Natural killer cell (primary cell): ENCODE measurements at places on chromosomes 6 and 20. TPM values are rescaled to one million over a fixed set of nuclear protein-coding genes. Genes with fewer than 3 reads are reported as not detected.

Gene RIPPLY2
- total RNA-seq = not detected

Gene SSTR4
- total RNA-seq = not detected

Gene SMPDL3A
- total RNA-seq = 3.9 TPM

Gene IMPG1
- total RNA-seq = not detected

Gene PIGU
- total RNA-seq = 8.2 TPM

Gene AURKA
- total RNA-seq = 1.5 TPM

Gene IP6K3
- total RNA-seq = not detected

Gene L3MBTL1
- 17.0 TPM for total RNA-seq

- no peak overlapping the region for H3K27ac ChIP-seq
- no peak overlapping the region for H3K4me3 ChIP-seq
- H3K4me1 ChIP-seq = no peaks in the 10 kb centered on the region
- DNase-seq = no peak
Measured at GRCh38 chr6:1716396-1716795, 106.7 kb downstream of the FOXC1 start.

- no peak overlapping the region for H3K27ac ChIP-seq
- H3K4me1 ChIP-seq = no peaks in the 10 kb centered on the region
- H3K36me3 ChIP-seq = no peaks in the 10 kb centered on the region
- H3K4me3 ChIP-seq = no peak overlapping the region
- no peak for DNase-seq
Measured at GRCh38 chr20:54266844-54267243, 59.0 kb downstream of the PFDN4 start.

GRCh38 chr6:151240036-151240685 lies 394 bp downstream of the AKAP12 start:
- H3K4me3 ChIP-seq = no peak overlapping the region
- H3K27ac ChIP-seq = no peak overlapping the region
- H3K4me1 ChIP-seq = no peaks in the 10 kb centered on the region
- no peak for DNase-seq
- H3K36me3 ChIP-seq = no peaks in the 10 kb centered on the region
- H3K27me3 ChIP-seq = peaks cover 18% of the 10 kb centered on the region

DNA sequence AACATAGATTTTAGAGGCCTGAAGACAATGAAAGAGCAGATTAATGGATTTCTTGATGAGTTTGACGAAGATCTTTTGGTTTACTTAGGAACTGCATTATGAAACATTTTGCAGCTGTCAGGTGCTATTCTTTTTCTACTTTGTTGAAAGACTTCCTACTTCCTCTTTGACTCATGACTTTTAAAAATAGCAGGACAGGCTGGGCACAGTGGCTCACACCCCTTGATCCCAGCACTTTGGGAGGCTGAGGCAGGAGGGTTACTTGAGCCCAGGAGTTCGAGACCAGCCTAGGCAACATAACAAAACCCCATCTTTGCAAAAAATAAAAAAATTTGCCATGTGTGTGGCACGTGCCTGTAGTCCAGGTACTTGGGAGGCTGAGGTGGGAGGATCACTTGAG lies 52.0 kb downstream of the ITCH start:
- H3K4me3 ChIP-seq = no peak overlapping the region
- DNase-seq = no peak
- no peak overlapping the region for H3K27ac ChIP-seq
- H3K4me1 ChIP-seq = no peaks in the 10 kb centered on the region

- no peaks in the 10 kb centered on the region for H3K36me3 ChIP-seq
- H3K27ac ChIP-seq = no peak overlapping the region
- H3K4me3 ChIP-seq = no peak overlapping the region
- H3K27me3 ChIP-seq = no peaks in the 10 kb centered on the region
Measured at GRCh38 chr6:115203381-115203780, 857.3 kb downstream of the FRK start.

- no peak for DNase-seq
- no peaks in the 10 kb centered on the region for H3K27me3 ChIP-seq
- H3K36me3 ChIP-seq = no peaks in the 10 kb centered on the region
- no peak overlapping the region for H3K4me3 ChIP-seq
Measured at GRCh38 chr20:46984405-46984804, 89.8 kb downstream of the EYA2 start.

DNA sequence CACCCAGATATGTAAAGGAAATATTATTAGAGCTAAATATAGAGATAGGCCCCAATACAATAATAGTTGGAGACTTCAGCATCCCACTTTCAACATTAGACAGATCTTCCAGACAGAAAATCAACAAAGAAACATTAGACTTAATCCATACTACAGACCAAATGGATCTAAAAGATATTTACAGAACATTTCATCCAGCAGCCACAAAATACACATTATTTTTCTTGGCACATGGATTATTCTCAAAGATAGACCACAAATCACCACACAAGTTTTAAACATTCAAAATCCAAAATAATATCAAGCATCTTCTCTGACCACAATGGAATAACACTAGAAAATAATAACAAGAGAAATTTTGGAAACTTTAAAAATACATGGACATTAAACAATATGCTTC lies 1159.1 kb upstream of the CITED2 start:
- H3K27ac ChIP-seq = no peak overlapping the region
- no peaks in the 10 kb centered on the region for H3K27me3 ChIP-seq
- no peak for DNase-seq

GRCh38 chr6:152364866-152365265 lies 272.3 kb downstream of the SYNE1 start:
- H3K27ac ChIP-seq = no peak overlapping the region
- H3K4me1 ChIP-seq = no peaks in the 10 kb centered on the region
- peaks cover 51% of the 10 kb centered on the region for H3K36me3 ChIP-seq
- no peak overlapping the region for H3K4me3 ChIP-seq
- H3K27me3 ChIP-seq = no peaks in the 10 kb centered on the region

GRCh38 chr20:6562111-6562510 lies 205.4 kb upstream of the BMP2 start:
- H3K27me3 ChIP-seq = no peaks in the 10 kb centered on the region
- no peak overlapping the region for H3K4me3 ChIP-seq
- no peak for DNase-seq
- no peaks in the 10 kb centered on the region for H3K4me1 ChIP-seq
- no peaks in the 10 kb centered on the region for H3K36me3 ChIP-seq

DNA sequence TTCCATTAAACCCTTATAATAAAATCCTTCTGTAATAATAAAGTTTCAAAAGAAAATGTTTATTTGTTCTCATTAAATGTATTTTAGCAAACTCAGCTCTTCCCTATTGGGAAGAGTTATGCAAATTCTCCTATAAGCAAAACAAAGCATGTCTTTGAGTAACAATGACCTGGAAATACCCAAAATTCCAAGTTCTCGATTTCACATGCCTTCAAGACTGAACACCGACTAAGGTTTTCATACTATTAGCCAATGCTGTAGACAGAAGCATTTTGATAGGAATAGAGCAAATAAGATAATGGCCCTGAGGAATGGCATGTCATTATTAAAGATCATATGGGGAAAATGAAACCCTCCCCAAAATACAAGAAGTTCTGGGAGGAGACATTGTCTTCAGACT lies 3.8 kb downstream of the IL17A start:
- no peak for DNase-seq
- H3K27me3 ChIP-seq = peaks cover 15% of the 10 kb centered on the region
- H3K27ac ChIP-seq = no peak overlapping the region

DNA sequence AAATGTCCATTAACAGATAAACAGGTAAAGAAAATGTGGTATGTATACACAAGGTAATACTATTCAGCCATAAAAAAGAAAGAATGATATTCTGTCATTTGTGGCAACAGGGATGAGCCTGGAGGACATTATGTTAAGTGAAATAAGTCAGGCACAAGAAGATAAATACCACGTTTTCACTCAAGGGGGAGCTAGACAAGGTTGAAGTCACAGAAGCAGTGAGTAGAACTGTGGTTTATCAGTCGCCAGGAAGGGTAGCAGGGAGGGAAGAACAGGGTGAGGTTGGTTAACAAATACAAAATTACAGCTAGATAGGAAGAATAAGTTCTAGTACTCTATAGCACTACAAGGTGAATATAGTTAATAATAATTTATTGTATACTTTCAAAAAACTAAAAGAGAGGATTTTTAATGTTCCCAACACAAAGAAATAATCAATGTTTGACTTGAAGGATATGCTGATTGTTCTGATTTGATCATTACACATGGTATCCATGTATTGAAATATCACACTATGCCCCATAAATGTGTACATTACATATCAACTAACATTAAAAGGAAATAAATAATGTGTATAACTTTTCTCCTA lies 21.1 kb downstream of the RTN4IP1 start:
- peaks cover 5% of the 10 kb centered on the region for H3K36me3 ChIP-seq
- H3K27ac ChIP-seq = no peak overlapping the region
- no peaks in the 10 kb centered on the region for H3K27me3 ChIP-seq
- H3K4me1 ChIP-seq = no peaks in the 10 kb centered on the region

GRCh38 chr6:47545223-47545622 lies 67.6 kb downstream of the CD2AP start:
- no peaks in the 10 kb centered on the region for H3K4me1 ChIP-seq
- no peaks in the 10 kb centered on the region for H3K27me3 ChIP-seq
- no peak for DNase-seq
- H3K4me3 ChIP-seq = no peak overlapping the region
- peaks cover 19% of the 10 kb centered on the region for H3K36me3 ChIP-seq
- no peak overlapping the region for H3K27ac ChIP-seq

DNA sequence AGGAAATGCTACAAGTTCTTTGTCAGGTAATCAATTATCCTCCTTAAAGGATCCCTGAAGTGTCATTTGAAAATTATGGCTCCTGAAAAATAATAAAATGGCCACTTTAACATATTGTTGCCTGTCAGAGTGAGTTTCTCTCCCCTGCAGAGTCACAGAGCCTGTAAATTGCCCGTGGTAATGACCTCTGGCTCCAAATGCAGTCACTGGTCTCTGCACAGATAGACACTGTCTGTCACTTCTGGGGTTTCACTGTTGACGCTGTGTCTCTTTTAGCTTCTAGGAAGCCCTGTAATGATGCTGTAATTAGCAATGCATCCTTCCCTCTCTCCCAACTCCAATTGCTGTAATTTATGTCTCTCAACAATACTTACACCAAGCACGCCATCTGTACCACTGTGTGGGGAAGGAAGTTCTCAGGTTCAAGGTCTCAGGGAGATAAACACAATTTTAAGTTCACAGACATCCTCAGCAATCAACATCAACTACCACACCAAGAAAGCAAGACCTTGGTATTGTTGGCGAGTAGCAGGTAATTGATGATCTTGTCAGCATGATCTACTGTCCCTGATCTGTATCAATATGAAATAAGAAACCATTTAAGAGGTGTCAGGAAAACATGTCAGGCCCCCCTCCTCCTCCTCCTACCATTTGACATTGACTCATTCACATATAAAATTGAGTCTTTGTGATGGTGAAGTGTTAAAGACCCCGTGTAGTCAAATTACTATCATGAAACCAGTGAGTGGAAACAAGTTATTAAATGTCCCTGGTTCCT lies 91.2 kb upstream of the SULF2 start:
- no peak overlapping the region for H3K27ac ChIP-seq
- no peaks in the 10 kb centered on the region for H3K27me3 ChIP-seq
- H3K4me3 ChIP-seq = no peak overlapping the region
- no peaks in the 10 kb centered on the region for H3K36me3 ChIP-seq
- no peaks in the 10 kb centered on the region for H3K4me1 ChIP-seq

DNA sequence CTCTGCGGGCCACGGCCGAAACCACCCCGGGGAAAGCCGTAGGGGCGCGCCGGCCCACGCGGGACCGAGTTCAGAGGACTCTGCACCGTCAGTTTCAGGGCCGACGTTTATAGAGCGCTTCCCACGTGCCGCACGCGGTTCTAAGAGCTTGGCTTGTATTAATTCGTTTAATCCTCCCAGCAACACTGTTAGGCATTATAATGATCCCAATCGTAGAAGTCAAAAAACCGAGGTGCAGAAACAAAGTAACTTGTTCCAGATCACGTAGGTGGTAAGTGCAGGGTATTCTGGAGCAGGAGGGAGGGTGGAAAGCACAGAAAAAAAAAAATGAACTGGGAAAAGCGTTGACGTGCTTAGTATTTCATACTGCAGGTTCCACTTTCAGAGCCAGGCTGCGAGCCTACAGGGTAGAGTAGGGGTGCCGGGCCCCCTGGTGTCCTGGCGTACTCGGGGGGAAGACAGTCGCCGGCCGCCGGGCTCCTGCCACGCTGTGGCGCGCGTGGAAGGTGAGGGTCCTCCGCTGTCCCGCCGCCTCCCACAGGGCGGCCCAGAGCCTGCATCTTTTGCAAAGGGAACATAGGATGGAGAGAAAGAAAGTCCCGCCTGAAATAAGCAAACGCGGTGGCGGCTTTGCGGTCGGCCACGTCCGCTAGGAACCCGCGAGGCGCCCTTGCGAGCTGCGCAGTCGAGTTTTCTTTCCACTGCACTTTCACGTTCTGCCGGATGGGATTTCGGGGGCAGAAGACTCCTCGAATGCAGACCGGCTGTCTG lies 10.2 kb upstream of the FOXF2 start:
- DNase-seq = no peak
- H3K4me1 ChIP-seq = peaks cover 25% of the 10 kb centered on the region
- no peak overlapping the region for H3K27ac ChIP-seq
- peaks cover 59% of the 10 kb centered on the region for H3K27me3 ChIP-seq

GRCh38 chr6:79127660-79128059 lies 49.6 kb upstream of the PHIP start:
- no peak overlapping the region for H3K4me3 ChIP-seq
- H3K4me1 ChIP-seq = no peaks in the 10 kb centered on the region
- no peaks in the 10 kb centered on the region for H3K36me3 ChIP-seq
- DNase-seq = no peak
- H3K27ac ChIP-seq = no peak overlapping the region
- no peaks in the 10 kb centered on the region for H3K27me3 ChIP-seq

DNA sequence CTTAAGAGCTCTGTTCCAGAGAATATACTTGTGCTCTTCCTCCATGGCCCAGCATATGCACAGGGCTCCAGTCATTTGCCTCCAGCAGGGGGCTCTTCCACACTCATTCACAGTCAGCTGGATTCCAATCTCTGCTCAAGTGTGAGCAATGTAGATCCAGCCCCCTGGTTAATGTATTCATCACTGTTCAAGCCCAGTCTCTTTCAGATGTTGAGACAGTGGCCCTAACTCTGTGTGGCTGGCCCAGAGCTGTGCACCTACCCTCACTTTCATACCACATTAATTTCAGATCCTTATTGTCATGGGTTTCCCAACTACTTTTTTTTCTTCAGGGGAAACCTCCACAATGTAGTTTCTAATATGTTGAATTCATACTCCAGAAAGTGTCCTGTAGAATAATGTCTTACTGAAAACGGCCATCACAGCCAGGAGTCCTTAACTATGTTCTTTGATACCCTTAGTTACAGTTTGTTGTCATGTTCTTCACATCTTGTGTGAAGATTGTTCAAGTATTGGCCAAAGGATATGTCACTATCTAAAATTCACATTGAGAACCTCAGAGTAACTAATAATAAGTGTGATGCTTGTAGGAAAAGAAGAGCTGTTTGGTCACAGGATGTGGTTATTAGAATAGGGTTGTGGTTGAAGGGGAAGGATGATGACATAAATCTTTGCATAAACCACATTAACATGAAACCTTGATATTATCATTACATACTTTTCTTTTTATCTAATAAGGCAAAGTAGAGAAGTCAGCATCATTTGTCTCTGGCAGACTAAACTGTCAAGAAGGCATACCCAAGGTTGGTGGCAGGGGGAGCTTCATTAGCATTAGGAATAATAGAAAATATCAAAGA lies 14.4 kb upstream of the HLA-DQA1 start:
- DNase-seq = peak; percentile 90
- H3K27me3 ChIP-seq = no peaks in the 10 kb centered on the region
- H3K4me3 ChIP-seq = no peak overlapping the region
- H3K4me1 ChIP-seq = peaks cover 20% of the 10 kb centered on the region
